ENCODE measurements at places on chromosomes 4 and X. TPM values are rescaled to one million over a fixed set of nuclear protein-coding genes. Genes with fewer than 3 reads are reported as not detected.
A peak's percentile ranks its signal among the peaks of the same experiment; 100 is the strongest.

Gene STAG2
- total RNA-seq, result 115 TPM

- DNase-seq, result no peak
These were observed 114.6 kb downstream of the ARHGAP6 start for GRCh38 chrX:11551151-11551550.

- DNase-seq, result no peak
These were observed 94.3 kb upstream of the FAM47B start for GRCh38 chrX:34848281-34848680.

DNA sequence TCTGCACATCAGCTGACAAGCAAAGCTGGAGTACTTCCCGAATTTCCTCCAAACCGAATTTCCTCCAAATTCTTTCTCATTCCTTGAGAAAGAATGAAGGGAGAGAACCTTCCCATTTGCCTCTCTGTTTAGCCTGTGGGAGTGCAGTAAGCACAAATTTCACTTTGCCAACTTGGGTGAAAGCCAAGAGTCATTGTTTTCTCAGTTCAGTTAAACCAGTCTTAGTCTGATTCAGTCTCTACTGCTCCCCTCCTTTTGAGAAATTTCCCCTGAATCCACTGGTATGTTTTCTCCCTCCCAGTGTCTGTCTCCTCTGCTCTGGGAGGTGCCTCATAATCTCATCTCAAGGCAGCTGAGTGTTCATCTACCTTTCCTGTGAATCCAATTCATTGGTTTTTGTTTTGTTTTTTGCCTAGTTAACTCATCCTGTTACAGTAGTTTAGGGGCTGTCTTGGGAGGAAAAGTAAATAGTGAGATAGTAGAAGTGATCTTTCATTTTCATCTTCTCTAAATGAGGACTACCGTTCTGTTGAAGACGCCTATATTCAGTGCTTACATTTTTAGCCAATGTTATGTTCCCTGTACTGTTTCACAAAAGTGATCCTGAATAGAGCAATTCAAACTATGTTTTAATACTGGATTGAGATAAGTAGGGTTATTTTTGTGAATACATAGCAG, 49.0 kb downstream of the SYTL5 start:
- no peak for DNase-seq

GRCh38 chr4:158420782-158421181, 100.9 kb upstream of the RXFP1 start:
- no peak for DNase-seq

Gene FAM9C
- not detected for total RNA-seq

Gene ENPP6
- not detected for total RNA-seq

GRCh38 chrX:54064564-54064963, 20.3 kb upstream of the PHF8 start:
- DNase-seq, result no peak

- DNase-seq, result no peak
These were observed 107.6 kb downstream of the USP9X start for GRCh38 chrX:41192880-41193279.

DNA sequence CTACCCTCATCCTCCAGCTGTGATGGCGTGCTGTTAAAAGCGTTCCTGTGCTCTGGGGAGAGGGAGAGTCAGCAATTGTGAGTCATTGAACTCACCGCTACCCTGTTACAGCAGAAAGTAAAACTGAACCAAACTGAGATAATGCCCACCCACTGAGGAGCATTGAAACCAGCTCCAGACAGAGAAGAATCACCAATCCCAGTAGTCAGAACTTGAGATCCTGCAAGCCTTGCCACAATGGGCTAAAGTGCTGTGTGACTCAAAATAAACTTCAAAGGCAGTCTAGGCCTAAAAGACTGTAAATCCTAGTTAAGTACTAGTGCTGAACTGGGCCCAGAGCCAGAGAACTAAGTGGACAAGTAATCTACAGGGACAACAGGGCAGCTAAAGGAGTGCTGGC, 1394.2 kb upstream of the DIAPH2 start:
- no peak for DNase-seq

Gene MGAT4D
- total RNA-seq, result not detected

DNA sequence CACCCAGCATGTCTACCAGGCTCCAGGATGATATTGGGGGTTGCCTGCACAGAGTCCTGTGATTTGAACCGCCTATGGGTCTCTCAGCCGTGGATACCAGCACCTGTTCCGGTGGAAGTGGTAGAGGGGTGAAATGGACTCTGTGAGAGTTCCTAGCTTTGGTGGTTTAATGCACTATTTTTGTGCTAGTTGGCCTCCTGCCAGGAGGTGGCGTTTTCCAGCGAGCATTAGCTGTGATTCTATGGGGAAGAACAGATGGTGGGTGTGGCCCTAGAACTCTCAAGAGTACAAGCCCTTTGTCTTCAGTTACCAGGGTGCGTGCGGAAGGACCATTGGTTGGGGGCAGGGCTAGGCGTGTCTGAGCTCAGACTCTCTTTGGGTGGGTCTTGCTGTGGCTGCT, 316.9 kb upstream of the AMOT start:
- DNase-seq, result no peak

Gene UGT2B15
- not detected for total RNA-seq

Gene CFAP47
- total RNA-seq, result not detected

DNA sequence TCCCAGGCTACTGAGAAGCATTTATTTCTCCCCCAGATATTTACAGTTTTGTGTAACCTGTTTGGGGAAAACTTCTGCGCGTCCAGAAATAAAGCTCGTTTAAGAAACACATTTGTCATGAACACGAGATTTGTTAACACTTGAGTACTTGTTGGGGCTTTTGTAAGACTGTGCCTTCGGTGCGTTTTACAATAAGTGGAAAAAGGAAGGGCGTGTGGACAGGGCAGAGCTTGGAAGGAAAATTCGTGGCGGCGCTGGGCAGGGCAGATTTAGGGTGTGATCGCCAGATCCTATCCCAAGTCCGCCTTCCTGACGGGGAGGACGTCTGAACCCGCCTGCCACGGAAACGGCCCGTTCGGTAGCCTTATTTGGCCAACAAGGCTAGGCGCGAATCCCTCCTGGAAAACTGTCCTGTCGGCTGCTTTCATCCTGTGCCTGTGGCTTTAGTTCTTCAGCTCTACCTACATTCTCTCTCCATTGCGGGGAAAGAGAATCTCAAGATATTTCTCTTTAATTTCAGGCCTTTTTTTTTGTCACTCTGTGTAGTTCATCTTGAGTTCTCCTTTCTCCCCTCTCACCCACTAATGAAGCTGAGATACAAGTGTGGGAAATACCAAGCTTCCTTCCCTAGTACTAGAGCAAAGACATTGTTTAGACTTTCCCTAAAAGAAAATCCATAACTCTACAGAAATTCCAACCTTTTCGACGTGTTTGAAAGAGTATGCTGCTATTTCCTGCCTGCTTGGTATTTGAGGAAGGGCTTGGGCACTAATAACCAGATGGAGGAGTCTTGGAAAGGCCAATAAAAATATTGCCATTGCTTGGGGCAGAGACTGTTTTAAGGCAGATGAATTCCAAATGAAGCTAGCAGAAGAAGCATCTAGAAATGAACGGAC, 982 bp downstream of the PDLIM5 start:
- no peak for DNase-seq

GRCh38 chr4:41200486-41201017, 13.8 kb downstream of the APBB2 start:
- DNase-seq, result no peak

Gene CFAP99
- total RNA-seq, result not detected

DNA sequence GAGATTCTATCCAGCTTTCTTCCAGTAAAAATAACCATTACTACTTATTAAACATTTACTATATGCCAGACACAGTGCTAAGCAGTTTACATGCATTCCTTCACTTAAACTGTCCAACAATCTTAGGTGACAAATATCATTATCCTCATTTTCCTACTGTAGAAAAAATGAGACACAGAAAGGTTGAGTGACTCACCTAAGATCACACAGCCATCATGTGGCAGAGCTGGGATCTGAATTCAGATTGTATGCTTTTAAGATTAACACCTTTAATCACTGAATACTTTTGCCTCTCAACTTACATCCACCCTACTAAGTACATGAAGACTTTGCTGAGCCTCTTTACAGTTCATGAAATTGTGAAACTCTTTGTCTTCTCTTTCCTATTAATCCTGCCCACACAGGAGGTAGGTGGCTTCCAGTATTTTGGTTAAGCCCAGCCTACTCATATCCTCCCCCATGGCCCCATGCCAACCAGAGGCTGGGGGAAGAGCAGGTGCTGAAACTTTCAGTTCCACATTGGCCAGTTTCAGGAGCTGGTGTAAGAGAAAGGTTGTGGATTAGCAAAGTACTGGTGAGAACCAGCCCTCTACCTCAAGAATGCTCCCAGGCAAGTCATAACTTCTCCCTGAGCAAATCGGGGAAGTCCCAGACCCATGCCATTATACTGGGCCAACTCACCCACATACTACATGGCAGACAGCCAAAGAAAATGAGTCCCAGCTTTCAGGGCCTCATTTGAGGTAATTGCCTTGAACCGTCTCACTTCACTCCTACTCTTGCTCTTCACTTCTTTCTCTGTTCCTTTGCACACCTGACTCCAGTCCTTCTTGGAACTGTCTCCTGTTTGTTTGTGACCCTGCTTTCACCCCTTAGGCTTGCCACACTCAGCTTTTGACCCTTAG, 211.1 kb downstream of the GUCY2F start:
- no peak for DNase-seq

Gene NSUN7
- total RNA-seq, result 33.1 TPM

DNA sequence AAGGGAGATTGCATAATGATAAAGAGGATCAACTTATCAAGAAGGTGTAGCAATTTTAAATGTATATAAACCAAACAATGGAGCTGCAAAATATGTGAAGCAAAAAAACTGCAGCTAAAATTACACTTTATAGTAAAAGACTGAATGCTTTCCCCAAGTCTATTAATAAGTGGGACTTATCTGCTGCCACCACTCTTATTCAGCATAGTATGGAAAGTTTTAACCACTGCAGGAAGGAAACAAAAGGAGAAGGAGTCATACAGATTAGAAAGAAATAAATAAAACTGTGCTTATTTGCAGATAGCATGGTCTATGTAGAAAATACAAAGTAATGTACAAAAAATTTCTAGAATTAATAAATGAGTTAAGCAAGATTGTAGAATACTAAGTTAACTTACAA, 94.1 kb upstream of the GK2 start:
- DNase-seq, result no peak

Gene NCBP2L
- not detected for total RNA-seq

Gene AMOT
- 5.2 TPM for total RNA-seq

Gene MAOB
- not detected for total RNA-seq

DNA sequence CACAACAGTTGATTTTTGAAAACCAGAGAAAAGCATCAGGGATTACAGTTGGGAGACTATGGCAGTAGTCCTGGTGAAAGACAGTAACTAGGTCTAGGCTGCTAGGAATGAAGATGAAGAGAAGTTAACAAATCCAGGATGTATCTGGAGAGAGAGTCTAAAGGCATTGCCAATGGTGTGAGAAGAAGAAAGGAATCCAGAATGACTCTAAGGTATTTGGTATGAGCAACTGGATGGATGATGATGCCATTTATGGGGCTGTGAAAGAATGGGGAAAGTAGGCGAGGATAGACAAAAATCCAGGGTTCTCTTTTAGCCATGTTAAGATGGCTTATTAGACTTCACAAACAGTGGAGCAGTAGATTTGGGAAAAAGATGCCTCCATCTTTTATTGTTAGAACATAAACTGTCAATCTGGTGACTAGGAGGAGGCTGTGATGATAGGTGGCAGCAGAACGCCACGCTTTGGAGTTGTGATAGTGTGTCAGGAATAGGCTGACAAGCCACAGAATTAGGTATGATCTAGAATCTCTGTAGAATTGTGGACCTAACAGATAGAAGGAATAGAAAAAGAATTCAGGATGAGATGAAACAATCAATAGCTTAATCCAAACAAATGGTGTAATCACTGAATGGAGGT, 27.3 kb upstream of the JADE1 start:
- DNase-seq, result peak; percentile 57

GRCh38 chrX:13669246-13669737, 16.4 kb downstream of the TCEANC start:
- DNase-seq, result peak; percentile 50

DNA sequence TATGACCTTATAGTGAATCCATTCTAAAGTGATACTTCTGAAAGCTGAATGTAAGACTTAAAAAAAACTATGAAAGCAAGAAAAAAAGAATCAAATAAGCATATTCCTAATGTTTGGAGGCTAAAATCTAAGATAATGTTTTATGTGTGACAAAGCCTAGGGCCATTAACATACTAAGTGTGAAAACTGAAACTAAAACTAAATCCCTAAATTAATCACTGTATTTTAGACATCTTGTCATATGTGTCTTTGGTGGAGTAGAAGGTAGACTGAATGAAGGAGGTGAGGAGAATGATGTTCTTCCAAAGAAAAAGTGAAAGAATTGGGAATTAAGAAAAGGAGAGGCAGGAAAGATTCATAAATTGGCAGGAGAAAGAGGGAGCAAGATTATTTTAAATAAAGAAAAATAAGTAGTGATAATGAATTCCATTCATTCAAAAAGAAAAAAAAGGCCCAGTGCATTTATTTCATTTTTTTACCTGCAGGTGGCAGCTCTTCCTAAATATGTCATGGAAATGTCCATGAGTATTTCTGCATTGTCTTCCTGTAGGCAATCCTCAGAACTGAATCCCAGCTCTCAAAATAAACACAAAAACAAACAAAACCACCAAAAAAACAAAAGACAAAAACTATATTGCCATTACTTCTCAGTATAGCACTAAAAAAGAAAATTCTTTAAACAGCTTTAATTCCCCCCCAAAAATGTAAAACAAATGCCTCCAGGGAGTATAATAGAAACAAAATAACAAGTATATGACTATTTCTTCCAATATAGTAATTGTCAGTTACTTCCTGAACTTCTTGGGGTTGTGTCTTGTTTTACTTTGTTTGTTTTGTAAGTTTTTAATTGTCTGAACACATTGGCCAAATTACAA, 17.0 kb upstream of the AP1AR start:
- DNase-seq, result peak; percentile 38

DNA sequence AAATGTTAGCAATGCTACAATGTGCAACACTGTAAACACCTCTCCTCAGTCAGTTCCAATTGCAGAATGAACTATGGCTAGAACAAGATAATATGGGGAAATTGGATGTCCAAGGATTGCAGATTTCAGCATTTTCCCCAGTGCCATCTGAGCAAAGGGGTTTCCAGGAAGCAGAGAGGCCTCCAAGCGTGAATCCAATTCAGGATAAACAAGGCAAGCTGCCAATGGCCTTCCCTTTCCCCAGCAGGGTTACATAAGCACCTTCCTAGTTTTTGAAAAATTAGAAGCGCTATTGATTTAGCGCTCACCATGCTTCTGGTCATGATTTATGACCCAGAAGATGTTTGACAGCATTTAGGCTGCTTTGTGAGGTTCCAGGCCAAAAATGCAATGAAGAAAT, 223.0 kb upstream of the GATB start:
- no peak for DNase-seq
